Naive B cell (primary cell): ENCODE measurements at places on chromosomes 6 and 20.

GRCh38 chr20:2872459-2873009, 747 bp upstream of the PTPRA start:
- DNase-seq, result peak; percentile 60

DNA sequence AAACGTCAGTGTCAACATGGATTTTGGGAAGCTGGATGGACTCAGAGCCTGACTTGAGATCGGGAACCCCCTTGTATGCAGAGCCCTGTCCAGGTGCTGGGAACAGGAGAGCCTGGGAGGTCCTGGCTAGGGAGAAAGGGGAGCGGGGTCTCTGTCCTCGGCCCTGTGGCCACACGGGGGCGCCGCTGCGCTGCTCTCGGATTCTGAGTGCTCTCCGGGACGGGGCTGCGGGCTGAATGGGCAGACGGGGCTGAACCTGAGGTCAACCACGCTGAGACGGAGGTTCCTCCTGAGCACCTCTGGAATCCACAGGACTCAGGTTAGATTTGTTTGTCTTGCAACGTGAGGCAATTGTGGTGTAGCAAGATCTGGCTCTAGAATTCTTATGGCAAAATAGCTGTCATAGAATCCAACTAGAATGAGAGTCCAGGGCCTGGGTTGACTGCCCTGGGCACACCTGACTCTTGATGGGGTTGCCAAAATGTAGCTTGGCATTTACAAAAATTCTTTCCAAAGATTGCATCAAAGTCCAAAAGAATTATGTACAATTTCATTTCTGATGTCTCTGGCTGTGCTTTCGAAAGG, 20.6 kb upstream of the HLA-F start:
- no peak for DNase-seq

GRCh38 chr20:63322146-63322932, 29.4 kb downstream of the COL20A1 start:
- DNase-seq, result no peak

DNA sequence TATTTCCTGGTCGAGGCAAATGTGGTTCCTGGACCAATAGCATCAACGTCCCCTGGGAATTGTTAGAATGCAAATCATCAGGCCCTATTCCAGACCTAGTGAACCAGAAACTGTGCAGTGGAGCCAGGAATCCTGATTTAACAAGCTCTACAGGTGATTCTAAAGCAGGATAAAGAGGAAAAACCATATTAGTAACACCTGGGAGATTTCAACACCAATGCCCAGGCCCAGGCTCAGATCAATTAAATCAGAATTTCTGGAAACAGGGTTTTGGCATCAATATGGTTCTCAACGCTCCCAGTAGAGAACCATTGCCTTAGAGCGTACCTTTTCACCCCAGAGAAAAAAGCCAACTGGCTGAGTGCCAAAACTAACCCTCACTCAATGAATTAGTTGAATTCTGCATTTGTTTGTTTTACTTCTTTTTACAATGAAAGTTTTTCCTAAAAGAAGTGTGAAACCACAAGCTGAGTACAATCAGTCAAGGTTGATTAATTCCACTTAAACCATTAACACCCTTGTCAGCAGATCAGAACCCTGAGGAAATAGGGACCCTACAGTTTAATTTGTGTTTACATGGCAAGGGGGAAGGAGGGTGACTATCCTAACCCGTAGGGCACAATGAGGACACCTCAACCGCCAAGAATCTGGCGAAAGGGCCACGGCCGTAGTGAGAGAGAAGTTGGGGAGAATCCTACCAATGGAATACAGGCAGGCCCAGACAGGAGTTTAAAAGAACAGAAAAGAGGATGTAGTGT, 34.9 kb upstream of the LOC128125822 start:
- no peak for DNase-seq

GRCh38 chr6:31053873-31054272, 43.6 kb downstream of the MUC22 start:
- DNase-seq, result no peak

- DNase-seq, result no peak
These were observed 804.5 kb upstream of the CITED2 start for GRCh38 chr6:140178935-140179334.

- DNase-seq, result no peak
These were observed 449.9 kb upstream of the SOX4 start for GRCh38 chr6:21143645-21144044.

- no peak for DNase-seq
These were observed 62.6 kb downstream of the GINS1 start for GRCh38 chr20:25470045-25470444.

DNA sequence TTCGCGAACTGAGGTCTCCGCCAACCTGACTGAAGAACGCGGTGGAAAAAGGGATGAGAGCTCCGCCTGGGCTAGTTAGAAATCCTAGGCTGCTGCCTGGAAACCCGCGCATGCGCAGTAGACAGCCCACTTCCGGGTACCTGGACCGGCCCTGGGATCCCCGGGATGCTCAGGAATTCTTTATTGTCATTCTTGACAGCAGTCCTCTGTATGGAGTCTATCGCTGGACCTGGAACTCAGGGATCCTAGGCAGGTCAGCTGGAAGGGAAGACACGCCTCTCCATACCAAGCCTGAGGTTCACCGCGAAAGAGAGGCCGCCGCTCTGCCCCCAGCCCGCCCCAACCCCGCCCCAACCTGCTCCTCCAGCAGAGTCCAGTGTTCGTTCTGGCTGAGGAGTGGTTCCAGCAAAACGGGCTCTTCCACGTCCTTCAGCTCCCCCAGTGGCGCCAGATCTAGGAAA, 1379.2 kb upstream of the DEFB115 start:
- no peak for DNase-seq

- no peak for DNase-seq
These were observed 85.7 kb downstream of the CDH22 start for GRCh38 chr20:46222521-46223007.

DNA sequence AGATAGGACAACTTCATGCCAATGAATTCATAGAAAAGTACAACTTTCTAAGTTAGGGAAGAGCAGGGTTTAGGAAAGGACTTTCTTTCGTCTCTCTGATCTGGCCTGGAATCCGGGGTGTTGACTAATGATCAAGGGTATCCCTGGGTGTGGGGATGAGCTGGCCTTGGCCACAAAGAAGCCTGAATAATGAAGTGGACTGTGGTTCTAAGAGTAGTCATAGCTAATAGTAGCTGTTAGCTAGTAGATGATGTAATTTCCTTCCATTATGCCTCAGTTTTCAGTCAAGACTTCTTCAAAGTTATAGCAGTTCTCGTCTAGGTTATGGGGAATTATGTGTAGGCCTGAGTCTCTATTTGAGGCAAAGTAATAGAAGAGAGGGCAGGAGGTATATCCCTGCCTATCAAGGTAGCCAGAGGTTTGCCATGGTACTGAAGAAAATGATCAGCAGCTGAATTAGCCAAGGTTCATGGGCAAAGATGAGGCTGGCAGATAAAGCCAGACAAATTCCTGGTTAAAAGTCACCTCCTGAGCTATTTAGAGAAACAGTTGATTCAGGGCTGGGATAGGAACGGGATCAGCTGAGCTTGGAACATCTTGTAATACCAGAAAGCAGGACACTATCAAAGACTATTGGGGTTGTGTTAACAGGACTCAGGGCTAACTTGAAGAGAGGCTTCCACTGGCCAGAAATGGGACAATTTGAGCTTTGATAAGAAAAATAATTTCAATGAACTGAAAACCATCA, 18.7 kb upstream of the TRPC4AP start:
- no peak for DNase-seq

GRCh38 chr6:97218912-97219311, 64.1 kb downstream of the MMS22L start:
- no peak for DNase-seq

DNA sequence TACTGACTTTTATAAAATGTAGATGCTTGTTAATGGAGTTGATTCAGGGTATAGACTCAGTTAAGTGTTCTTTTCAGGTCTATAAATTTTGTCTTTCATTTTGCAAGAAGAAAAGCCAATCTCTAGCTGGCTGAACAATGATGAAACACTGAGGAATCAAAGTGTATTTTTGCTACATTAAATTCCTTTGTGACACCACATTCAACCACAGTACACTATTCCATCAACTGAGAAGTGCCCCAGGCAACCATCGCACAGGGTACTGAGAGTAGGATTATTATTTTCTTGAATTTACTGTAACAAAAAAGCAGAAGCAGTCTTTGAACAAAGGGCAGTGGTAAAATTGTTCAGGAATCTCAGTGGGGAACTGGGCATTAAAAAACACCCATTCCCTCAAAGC, 83.6 kb downstream of the PREP start:
- DNase-seq, result no peak

- DNase-seq, result no peak
These were observed 77.4 kb downstream of the FIG4 start for GRCh38 chr6:109768485-109768884.

GRCh38 chr6:119201480-119201879, 123.0 kb upstream of the FAM184A start:
- no peak for DNase-seq

DNA sequence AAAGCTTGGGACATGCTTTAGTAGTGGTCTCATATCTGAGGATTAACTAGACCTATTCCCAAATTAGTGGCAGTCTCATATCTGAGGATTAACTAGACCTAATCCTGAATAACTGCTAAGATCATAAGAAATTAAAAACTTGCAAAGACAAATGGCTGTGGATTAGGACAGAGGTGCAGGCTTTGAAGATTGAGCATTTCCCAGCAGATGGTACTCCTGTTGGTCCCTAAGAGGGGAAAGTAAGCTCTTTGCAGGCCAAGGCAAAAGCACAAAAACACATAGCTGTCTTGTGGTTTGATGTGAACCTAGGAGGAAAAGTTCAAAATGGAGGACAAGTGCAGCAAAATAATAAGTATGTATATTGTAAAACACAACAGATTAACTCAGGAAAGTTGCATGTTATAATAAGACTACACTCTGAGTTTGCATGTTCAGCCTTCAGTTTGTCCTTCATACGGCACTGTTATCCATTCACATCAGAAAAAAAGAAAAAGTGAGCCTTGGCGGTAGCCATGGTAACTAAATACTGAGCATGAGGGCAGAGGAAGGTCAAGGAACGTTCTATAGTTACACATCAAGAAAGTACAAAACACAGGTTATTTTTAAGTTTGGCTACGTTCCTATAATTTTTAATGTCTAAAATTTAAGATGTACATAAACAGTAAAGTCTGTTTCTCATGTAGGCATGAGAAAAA, 62.8 kb downstream of the FILIP1 start:
- no peak for DNase-seq

DNA sequence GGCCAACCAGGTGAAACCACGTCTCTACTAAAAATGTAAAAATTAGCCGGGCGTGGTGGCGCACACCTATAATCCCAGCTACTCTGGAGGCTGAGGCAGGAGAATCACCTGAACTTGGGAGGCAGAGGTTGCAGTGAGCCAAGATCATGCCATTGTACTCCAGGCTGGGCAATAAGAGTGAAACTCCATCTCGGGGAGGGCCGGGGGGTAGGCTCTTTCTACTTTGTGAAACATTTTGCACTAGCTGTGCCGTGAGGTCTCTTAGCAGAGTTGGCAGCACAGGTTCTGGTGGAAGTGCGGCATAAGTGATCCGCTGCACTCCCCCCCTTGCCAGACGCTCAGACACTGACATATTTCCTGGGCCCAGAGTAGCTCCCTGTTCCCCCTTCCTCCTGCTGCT, 24.5 kb downstream of the PSMG4 start:
- no peak for DNase-seq

- DNase-seq, result no peak
These were observed 2.8 kb upstream of the HTR1B start for GRCh38 chr6:77466055-77466450.

GRCh38 chr6:3905945-3906845, 57.0 kb downstream of the FAM50B start:
- DNase-seq, result no peak

DNA sequence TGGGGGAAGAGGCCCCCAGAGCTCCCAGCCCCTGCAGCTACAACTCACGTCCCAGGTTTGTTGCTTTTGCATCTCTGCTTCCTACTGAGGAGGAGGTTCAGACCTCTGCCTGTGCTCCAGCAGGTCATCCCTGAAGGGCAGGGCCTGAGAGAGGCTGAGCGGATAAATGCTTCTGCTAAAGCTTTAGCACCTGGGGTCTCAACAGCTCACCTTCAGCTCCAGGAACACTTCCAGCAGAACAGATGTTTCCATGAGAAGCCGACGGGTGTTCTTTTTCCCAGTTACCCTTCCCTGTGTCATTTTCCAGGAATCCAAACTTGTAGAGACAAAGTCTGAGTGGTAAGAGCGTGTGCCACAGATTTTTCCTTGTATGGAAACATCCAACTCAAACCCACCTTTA, 208.8 kb downstream of the TBC1D7 start:
- no peak for DNase-seq

GRCh38 chr20:36895036-36895435, 19.1 kb downstream of the TLDC2 start:
- DNase-seq, result no peak

DNA sequence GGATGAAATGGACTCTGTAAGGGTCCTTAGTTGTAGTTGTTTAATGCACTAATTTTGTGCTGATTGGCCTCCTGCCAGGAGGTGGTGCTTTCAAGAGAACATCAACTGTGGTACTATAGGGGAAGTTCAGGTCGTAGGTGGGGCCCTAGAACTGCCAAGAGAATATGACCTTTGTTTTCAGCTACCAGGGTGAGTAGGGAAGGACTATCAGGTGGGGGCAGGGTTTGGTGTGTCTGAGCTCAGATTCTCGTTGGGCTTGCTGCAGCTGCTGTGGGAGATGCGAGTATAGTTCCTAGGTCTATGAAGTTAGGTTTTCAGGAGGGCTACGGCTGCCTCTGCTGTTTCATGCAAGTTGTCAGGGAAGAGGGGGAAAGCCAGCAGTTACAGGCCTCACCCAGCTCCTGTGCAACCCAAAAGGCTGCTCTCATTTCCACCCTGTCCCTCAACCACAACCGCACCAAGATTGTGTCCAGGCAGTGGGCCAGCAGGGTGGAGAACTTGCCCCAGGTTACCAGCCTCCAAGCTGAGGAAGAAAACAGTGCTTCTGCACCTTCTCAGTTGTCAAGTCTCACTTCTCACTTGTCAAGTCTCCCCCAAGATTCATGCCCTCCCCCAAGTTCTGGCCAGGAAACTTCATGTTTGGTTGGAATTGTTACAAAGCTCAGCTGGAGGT, 626.5 kb upstream of the MAP3K7 start:
- no peak for DNase-seq

- no peak for DNase-seq
These were observed 16.0 kb downstream of the FOXO3 start for GRCh38 chr6:108576709-108577108.
